ENCODE measurements at places on chromosomes 6 and 20.

DNA sequence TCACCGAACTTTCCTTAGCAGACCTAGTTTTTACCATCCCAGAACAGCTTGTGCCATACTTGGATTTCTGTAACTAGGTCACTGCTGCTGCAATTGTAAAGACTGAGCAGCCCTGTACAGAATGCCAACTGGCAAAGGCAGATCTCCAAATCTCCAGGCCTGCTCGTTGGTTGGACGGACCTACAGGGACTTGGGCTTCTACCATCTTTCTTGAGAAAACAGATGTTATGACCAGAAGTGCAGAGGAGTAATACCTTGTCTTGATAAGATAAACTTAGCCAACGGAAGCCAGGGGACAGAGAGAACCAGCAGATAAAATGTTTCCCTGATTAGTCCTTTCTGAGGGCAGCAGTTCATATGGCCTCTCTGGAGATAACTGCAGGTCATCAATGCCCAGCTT lies 304.1 kb downstream of the RFPL4B start:
- DNase-seq = no peak

DNA sequence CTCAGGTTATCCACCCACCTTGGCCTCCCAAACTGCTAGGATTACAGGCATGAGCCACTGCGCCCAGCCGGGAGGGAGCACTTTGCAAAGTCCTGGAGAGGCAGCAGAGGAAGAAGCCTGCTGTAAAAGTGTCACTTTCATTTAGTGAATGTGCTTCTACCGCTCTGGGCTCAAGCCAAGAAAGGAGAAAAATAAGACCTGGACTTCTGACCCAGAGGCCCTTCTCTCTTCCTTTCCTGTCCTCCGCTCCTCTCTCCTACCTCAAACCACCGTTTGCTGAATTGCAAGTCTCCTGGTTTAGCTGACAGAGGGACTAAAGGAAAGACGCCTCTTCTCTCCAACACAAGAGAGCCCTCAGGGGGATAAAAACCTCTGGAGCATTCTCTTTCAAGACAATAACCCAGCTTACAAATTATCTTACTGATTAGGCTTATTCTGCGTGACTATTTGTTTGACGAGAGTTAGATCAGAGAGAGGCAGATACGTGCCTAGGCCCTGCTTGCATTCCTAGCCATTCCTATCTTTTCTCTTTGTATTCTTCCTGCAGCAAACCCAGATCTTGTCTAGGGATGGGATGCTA lies 84.2 kb upstream of the SLC22A23 start:
- DNase-seq = no peak

- no peak for DNase-seq
Measured at GRCh38 chr6:24923885-24924401, 11.8 kb downstream of the RIPOR2 start.

- no peak for DNase-seq
Measured at GRCh38 chr6:56815436-56815835, 139.5 kb upstream of the BEND6 start.

GRCh38 chr20:33992145-33992922 lies 1.4 kb upstream of the RALY start:
- no peak for DNase-seq

- no peak for DNase-seq
Measured at GRCh38 chr20:57717797-57718196, 8.0 kb upstream of the PMEPA1 start.

DNA sequence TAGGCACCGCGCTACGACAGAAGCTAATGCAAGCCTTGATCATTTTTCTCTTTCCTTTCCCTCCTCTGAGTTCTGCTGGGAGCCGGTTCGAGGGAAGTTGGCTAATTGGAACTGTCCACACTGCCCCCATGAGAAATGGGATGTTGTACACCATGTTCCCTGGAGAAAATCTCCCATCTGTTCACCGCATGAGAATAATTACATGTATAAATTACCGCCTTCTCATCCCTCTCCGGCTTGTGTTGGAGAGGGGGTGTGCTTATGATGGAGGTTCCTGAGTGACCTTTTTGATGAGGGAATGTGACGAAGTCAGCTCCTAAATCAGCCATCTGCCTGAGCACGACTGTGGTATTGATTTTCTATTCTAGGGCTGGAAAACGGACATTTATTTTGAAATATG lies 320.2 kb upstream of the SULF2 start:
- no peak for DNase-seq

- no peak for DNase-seq
Measured at GRCh38 chr6:125841356-125842090, 50.8 kb downstream of the NCOA7 start.

- no peak for DNase-seq
Measured at GRCh38 chr6:43741829-43742228, 28.2 kb upstream of the VEGFA start.

DNA sequence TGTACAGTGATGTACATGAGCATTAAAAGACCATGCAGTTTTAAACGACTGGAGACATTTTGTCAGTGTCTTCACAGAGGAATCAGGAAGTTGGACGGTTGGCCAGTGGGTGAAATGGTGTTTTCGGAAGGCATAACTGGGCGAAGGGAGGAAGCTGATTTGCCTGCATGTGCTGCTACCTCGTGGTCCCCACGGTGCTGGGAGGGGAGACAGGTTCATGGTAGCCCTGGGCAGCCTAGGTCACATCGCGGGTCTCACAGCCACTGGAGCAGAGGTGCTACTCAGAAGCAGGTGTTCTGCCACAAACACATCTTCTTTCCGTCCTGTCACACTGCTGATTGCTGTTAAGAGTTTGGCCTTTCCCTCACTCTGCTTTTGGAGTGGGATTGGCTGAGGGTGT lies 35.2 kb downstream of the HIVEP1 start:
- no peak for DNase-seq

DNA sequence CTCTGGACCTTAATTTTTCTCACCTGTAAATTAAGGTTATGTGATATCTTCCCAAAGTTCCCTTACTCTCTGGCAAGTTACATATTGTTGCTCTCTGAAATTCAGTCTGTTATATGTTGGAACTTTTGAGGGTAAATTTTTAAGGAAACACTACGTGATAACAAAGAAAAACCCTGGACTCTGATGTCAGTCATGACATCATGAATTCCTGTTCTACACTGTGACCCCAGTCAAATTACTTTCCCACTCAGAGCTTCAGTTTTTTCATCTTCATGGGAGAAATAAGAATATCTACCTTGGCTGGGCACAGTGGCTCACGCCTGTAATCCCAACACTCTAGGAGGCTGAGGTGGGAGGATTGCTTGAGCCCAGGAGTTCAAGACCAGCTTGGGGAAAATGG lies 164.6 kb upstream of the RALGAPA2 start:
- DNase-seq = no peak

Data from mucosa of gallbladder (tissue), 1 donor.